Left renal cortex interstitium (tissue), 4 donors: ENCODE measurements at places on chromosomes 3 and 15.

- DNase-seq: no peak
Observed at GRCh38 chr3:126936853-126937425, 46.0 kb upstream of the PLXNA1 start.

DNA sequence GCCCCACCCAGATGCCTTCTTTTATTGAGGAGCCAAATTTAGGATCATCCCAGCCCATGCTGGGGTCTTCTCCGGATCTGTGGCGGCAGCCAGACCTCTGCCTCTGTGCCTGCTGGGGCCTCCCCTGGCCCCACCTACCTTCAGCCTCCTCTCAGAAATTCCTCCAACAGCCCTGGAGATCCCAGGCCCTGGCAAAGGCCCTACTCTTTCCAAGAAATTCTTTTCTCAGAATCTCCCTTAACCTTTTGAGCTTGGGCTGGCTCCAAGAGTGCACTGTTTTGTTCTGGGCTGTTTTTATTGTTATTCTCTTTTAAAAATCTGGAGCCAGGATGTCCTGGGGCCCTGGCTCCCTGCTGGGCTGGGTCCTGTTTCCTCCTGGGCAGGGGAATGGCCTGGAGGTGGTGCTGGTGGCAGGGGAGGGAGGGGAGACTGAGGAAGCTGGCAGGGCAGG is 57.8 kb downstream of the GRIP2 start:
- DNase-seq: no peak

DNA sequence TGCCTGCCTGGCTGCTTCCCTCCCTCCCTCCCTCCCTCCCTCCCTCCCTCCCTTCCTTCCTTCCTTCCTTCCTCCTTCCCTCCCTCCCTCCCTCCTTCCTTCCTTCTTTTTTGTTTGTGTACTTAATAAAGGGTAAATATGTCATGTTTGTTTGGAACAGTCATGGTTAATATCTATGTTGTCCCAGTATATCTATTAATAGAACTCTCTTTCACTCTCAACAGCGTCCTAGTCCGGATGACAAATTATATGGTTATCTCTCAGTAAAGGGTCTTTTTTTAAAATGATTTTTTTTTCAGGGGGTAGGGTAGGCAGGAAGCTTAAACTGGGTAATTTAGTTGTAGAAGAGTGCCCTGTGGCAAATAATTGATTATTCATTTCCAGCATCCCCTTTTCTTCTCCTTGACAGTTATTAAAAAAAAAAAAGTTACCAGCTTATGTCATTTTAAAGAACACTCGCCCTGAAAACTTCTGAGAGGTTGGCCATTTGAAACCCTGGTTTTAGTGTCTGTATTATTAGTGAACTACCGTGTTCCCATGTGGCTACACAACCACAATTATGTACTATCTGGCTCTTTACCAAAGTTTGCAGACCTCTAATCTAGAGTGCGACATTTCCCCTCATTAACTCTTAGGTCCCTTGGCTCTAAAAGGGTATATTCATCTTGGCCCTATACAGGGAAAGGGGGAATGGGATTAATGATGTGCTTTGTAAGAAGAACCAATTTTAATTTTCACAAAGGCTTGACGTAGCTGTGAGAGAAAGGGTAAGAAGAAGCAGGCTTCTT is 13.7 kb downstream of the TAGLN3 start:
- DNase-seq: no peak

DNA sequence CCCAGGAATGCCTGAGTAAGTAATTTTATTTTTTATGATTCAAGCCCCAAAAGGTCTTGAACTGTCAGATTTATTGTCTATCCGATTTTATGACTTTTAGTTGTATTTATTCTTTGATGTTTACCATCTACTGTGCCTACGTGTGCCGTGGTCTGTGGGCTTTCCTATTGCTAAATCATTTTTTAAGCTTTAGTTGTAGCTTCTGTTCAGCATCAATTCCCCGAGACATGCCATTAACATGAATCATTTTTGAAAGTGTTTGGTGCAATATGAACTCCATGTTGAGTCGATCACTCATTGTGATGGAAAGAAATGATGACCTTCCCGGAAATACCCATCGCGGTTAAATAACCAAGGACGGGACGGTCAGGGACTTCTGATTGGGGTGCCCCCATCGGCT is 268.7 kb upstream of the THRB start:
- DNase-seq: no peak

- no peak for DNase-seq
Observed at GRCh38 chr3:73249047-73249446, 187.6 kb downstream of the EBLN2 start.

GRCh38 chr15:62211348-62211747 is 46.3 kb upstream of the C2CD4B start:
- DNase-seq: no peak

GRCh38 chr3:16104156-16104555 is 70.3 kb upstream of the GALNT15 start:
- DNase-seq: no peak

DNA sequence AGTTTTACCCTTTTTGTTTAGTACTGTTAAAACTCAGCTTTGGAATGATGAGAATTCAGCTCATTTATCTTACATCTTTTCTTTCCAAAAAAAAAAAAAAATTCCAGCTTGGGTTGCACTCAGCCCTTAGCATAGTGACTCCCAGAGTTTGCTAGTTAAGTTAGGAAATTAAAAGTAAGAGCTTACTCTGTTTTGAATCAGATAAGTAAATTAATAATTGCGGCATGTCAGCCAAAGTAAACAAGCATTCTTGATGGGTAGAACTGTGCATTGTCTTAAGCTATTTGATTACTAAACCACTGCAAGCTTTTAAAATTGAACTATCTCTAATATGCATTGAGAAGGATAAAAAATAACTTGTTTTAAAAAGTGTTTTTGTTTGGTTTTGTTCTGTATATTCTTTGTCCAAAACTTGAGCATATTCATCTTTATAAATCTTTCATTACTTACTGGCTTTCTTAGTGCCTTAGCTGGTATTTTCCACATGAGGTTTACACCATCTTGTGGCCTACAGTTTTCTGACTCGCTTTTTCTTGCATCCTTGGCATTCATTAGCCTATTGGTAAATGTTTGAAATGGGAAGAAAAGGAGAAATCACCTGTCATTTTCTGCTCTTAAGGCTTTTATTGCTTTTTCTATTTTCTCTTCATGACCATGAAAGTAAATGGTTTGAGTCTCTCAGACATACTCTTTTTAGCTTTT is 107.6 kb downstream of the FILIP1L start:
- DNase-seq: no peak

DNA sequence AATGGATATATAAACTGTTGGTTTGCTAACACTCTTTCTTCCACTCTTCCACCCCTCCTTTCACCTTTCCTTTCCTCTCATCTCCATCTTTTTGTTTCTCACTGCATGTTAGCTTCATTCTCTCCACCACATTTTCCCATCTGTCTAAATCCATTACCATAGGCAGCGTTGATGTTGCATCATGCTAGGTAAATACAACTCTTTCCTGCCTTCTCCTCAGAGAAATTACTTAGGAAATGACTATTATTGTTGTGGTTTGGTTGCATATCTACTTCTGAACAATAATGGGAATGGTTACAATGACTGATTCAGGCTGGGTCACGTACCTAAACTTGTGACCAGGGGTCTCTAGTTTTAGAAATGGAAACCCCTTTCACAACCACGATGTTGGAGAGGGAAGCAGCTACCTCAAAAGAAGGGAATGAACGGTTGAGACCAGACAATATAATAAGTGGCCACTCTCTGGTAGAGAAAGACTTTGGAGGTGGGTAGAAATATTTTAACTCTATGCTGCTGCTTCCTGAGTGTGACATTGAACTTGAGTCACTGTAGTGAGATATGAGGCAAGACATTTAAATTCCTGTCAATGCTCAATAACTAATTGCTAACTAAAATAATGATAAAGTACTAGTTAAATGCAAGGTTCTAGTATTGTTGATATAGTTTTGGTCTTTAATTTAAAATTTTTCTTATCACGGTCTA is 314.1 kb upstream of the TGFBR2 start:
- DNase-seq: no peak

GRCh38 chr3:143445118-143445517 is 325.5 kb downstream of the CHST2 start:
- no peak for DNase-seq

DNA sequence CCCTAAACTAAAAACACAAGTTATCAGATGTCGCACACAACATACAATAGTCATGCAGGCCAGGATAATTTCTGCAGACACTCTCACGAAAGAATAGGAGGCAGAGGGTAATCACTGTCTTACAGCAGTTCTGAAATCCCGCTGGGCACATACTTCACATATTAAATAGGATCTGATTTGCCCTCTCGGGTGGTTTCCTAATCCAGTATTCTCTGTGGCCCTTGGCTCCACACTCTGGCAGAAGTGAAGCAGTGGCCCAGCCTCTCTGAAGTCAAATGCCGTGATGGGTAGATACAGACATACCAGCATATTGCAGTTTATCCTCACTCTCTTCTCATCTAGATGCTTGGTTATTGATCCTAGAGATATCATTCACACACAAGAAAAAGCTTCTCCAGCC is 19.0 kb downstream of the GADL1 start:
- no peak for DNase-seq

DNA sequence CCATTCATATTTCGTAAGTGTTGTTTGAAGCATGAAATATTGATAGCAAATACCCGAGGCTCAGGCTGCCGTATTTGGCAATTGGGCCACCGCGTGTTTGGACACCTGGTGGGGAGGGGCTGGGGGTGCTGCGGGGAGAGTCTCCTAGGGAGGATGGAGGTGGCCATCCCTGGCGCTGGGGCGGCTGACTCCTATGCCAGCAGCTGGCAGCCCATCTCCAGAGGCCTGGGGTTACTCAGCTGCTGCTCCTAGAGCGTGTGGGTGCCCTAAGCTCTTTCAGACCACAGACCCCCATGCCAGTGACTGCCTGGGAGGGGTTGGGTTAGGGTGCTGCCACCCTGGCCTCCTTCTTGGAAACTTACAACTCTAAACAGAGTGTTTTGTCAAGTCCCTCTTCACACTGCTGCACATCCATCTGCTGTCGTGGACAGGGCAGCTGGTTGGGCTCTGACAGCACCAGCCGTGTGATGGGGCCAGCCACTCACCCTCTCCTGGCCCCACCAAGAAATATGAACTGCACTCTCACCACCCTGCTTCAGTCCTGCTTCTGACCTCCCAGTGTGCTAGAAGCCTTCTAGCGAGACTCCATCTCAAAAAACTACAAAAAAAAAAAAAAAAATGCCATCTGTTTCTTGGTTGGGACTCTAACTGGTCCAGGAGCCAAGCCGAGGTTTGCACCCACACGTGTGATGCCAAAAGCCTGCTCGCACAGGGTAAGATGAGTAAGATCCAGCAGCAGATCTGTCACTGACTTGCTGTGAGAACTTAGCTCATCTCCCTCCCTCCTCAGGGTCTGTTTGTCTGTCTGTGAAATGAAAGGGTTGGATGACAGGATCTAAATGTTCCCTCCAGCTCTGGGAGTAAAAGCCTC is 156.2 kb downstream of the MEGF11 start:
- DNase-seq: no peak

DNA sequence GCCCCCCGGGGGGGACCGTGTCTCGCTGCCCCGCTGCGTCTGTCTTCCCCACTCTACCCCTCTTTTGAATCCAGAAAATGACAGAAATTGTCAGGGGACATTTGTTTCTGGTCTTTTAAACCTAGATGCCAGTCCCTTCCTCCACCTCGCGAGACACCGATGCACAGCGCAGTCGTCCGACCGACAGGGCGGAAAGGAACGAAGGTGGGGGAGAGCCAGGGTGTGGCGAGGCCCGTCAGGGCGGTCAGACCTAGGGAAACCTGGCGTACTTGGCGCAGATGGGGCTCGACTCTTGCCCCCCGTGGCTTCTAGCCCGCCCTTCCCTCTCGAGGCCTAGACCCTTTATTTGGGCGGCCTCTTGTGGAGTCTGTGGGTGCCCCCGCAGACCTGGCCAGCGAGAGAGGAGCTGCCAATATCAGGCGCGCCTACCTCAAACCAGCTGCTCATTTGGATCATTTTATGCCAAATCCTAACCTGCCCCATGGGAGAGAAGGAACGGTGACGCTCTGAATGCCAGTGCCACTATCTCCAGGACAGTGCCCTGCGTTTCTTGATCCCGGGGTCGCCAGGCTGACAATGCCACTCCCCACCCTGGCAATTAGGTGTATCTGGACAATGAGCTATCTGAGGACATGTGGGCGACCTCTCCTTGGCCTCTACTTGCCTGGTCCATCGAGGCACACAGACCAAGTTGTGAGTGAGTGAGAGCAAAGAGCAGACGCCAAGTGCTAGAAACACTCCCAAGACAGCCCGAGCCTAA is 500 bp upstream of the RAB6B start:
- no peak for DNase-seq

DNA sequence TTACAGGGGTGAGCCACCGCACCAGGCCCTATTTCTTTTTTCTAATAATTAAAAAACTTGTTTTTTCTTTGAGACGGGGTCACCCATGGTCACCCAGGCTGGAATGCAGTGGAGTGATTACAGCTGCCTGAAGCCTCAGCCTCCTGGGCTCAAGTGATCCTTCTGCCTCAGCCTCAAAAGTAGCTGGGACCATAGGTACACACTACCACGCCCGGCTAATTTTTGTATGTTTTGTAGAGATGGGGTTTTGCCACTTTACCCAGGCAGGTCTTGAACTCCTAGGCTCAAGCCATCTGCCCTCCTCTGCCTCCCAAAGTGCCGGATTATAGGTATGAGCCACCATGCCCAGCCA is 858 bp upstream of the TKT start:
- DNase-seq: no peak

DNA sequence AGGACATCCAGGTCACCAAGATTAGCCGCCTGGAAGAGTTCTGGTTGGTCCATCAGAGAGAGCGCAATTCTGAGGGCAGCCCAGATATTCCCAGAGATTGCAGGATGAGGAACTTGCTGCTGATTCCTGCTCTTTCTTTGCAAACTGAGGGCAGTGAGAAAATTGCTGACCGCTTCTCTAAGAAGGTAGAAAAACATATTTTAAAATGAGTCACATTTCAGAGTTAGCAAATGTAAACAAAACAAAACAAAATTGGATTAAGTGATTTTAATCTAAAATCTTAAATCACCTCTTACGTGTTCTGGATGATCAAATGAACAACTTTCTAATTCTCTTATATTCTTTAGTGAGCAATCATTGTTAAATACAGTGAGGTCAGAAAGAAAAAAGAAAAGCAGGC is 149.0 kb downstream of the USP13 start:
- no peak for DNase-seq

GRCh38 chr3:143307613-143308183 is 188.1 kb downstream of the CHST2 start:
- DNase-seq: no peak

- no peak for DNase-seq
Observed at GRCh38 chr3:15636028-15636709, 34.6 kb downstream of the BTD start.

DNA sequence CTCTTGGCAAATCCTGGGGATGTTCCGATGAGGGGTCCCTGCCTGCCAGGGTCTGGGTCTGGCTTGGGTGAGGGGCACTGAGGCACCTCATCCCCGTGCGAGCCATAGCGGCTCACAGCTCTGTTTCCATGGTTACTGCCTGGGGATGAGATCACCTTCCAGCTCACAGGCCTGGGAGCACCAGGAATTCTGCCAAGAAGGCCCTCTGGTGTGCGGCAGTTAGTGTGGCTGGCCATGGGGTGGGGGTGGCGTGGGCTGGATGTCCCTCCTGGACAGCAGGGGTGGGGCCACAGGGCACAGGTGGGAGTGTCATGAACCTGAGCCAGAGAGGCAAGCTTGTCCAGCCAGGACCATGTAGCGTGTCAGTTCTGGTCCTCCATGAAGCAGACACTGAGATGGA is 22.1 kb upstream of the PRR23E start:
- DNase-seq: no peak
